Fibroblast of the aortic adventitia (primary cell): ENCODE measurements at places on chromosomes 16 and 17. TPM values are rescaled to one million over a fixed set of nuclear protein-coding genes. Genes with fewer than 3 reads are reported as not detected.
A peak's percentile ranks its signal among the peaks of the same experiment; 100 is the strongest.

The RNF112 gene
- total RNA-seq, result 0.36 and 2.3 TPM in 2 replicates

The KRTAP1-5 gene
- total RNA-seq, result 1.4 TPM in 1 of 2 replicates, not detected in the other

The ANKRD40CL gene
- not detected in 2 replicates for total RNA-seq

The ZNF469 gene
- total RNA-seq, result 5.8 and 7.0 TPM in 2 replicates

The CDK12 gene
- total RNA-seq, result 27.6 and 43.9 TPM in 2 replicates

The RAB40B gene
- 8.4 and 8.5 TPM in 2 replicates for total RNA-seq

The CRHR1 gene
- not detected in 2 replicates for total RNA-seq

The KCNG4 gene
- total RNA-seq, result not detected in 2 replicates

The PPP1R27 gene
- total RNA-seq, result not detected in 2 replicates

The CD7 gene
- not detected in 2 replicates for total RNA-seq

The MKS1 gene
- 10.6 and 16.6 TPM in 2 replicates for total RNA-seq

The TMEM100 gene
- total RNA-seq, result 0.57 and 2.1 TPM in 2 replicates

DNA sequence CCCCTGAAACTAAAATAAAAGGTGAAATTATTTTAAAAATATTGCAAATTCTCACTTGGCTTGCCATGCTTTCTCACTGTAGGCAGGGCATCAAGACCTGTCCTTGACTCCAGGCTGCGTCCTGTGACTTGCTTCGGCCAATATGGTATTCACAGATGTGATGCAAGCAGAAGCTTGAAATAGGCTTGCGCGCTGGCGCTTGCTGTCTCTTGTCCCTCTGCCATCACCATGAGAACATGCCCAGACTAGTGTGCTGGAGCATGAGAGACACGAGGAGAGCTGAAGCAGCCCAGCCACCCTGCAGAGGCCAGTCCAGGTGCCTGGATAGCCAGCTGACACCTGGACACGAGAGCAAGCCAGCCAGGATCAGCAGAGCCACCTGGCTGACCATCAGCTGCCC lies 21.8 kb upstream of the ZKSCAN2 start:
- DNase-seq, result peak; percentile 14

DNA sequence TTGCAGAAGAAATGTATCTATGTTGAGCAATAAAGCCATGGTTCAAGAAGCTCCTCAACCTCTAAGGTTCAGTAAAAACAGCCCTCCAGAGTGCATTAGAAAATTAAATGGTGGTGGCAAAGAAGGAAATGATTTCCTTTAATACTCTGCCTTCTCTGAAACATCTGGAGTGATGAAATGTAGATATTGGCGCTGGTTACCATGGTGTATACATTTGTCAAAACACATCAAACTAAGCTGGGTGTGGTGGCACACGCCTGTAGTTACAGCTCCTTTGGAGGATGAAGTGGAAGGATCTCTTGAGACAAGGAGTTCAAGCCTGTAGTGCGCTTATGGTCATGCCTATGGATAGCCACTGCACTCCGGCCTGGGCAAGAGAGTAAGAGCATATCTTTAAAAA lies 6.0 kb downstream of the CAPNS2 start:
- DNase-seq, result peak; percentile 47

- DNase-seq, result no peak
These were observed 76.6 kb upstream of the CORO6 start for GRCh38 chr17:29699283-29699682.

DNA sequence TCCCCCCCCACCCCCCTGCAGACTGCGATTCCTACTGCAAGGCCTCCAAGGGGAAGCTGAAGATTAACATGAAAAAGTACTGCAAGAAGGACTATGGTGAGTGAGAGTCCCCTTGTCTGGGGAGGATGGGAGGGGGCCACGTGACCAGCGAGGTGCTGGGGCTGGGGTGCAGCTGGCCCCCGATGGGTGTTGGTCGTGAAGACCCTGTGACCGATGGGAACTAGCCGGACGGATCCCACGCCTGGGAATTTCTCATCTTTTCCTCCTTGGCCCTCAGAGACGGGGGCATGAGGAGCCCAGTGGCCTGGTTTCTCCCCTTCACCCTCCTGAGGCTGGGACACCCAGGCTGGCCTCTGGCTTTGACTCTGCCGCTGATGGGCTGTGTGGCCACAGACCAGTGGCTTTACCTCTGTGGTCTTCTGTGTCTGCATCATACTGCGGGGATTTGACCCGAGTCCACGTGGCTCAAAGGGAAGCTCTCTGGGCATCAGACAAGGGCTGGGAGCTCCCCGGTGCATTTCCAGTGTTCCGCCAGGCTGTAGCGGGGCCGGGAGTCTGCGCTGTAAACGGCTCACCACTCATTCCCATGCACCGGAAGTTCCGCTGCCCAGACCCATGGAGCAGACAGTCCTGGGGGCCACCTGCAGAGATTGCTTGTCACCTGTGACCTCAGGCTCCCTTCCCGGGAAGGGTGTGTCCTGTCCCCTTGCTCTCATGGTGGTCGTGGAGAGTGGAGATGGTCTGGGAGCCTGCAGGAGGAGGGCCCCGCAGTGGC lies 200.0 kb downstream of the NTN1 start:
- DNase-seq, result no peak

DNA sequence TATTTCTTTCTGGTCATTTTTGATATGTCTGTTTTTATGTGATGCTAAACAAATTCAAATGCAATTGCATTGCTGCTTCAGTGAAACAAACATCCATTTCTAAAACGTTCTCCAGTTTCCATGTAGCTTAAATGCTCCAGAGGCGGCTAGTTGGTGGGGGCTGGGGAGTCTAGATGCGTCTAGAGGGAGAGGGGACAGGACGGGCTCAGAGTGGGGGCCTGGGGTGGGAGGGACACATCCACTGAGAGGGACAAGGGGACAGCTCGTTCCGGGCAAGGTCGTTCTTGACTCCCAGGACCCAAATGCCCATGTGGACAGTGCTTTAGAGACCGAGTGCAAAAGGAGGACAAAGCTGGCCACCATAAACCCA lies 102.3 kb downstream of the FOXL1 start:
- DNase-seq, result no peak

DNA sequence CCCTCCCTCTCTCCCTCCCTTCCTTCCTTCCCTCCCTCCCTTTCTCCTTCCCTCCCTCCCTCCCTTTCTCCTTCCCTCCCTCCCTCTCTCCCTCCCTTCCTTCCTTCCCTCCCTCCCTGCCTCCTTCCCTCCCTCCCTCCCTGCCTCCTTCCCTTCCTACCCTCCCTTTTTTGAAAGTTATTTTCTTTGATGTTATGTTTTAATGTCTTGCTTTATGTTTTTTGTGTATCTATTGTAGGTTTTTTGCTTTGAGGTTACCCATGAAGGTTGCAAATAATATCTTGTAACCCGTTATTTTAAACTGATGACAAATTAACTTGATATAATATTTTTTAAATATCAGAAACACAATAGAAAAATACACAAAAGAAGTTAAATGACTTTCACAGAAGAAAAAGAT lies 96.2 kb downstream of the SSH2 start:
- no peak for DNase-seq

- no peak for DNase-seq
These were observed 120.0 kb upstream of the GOT2 start for GRCh38 chr16:58853854-58854791.

GRCh38 chr16:77868052-77868451 lies 79.7 kb downstream of the VAT1L start:
- DNase-seq, result no peak

- DNase-seq, result peak; percentile 54
These were observed 574 bp downstream of the MPP3 start for GRCh38 chr17:43832168-43832975.

- DNase-seq, result peak; percentile 33
These were observed at the start of the genes CXCL16 and ZMYND15 for GRCh38 chr17:4739122-4740024. Gene CXCL16, minus strand, starts transcription at chr17:4739928. Its CDS starts 589 bp downstream, at chr17:4739339. Gene ZMYND15, plus strand, starts transcription at chr17:4739833. Its CDS starts 716 bp downstream, at chr17:4740549.

DNA sequence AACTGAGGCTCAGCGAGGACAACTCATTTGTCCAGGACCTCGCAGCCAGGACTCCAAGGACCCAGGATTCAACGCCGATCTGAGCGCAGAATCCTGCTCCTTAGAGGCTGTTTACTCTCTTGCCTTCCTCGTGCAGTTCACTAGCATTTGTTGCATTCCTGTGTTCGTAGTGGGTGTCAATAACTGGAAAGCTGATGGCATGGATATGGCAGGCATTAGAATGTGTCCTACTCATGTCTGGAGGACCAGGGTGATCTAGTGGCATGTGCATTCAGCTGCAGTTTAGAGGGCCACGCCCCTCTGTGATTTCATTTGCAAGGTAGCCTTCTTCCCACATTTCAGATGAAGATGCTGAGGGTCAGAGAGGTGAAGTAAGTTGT lies 510 bp downstream of the CRISPLD2 start:
- no peak for DNase-seq

GRCh38 chr17:45940293-45940692 lies 45.9 kb downstream of the MAPT start:
- DNase-seq, result no peak

DNA sequence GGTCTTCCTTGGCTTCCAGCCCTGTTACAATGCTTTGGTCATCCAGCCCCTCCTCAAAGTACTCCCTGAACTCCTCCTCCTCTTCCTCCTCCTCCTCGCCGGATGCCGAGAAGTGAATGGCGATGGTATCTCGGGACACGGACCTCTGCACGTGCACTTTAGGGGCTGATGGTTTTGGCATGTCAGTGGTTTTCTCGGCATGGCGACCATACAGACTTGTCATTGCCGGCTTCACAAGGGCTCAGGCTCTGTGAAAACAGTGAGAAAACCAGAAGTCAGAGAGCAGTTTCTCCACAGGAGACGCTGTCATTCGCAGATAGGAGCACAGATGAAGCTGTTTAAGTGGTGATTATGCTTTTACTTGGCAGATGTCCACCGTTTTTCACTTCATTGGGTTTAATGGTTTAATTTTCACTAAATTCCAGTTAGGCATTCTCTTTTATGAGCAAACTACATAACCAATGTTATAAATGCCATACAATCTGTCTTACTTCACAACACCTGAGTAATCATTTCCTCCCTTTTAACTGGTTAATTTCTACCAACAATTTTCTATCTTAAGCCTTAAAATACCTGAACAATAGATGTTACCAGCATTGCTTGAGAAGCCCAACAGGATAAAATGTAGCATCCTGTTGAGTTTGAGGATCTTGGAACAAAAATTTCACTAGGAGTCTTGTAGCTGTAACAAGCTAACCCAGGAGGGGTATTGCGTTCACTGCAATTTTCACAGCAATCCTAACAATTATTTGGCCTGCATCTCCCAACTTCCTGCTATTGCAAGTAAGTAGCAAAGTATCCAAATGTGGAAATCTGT lies 48.9 kb downstream of the TEX2 start:
- DNase-seq, result peak; percentile 22

- no peak for DNase-seq
These were observed 45.3 kb downstream of the RAI1 start for GRCh38 chr17:17726458-17727060.

- DNase-seq, result peak; percentile 59
These were observed 2.7 kb downstream of the FBXO31 start for GRCh38 chr16:87380881-87381280.

- peak; percentile 32 for DNase-seq
These were observed 76.2 kb upstream of the ZFHX3 start for GRCh38 chr16:73124097-73124652.

DNA sequence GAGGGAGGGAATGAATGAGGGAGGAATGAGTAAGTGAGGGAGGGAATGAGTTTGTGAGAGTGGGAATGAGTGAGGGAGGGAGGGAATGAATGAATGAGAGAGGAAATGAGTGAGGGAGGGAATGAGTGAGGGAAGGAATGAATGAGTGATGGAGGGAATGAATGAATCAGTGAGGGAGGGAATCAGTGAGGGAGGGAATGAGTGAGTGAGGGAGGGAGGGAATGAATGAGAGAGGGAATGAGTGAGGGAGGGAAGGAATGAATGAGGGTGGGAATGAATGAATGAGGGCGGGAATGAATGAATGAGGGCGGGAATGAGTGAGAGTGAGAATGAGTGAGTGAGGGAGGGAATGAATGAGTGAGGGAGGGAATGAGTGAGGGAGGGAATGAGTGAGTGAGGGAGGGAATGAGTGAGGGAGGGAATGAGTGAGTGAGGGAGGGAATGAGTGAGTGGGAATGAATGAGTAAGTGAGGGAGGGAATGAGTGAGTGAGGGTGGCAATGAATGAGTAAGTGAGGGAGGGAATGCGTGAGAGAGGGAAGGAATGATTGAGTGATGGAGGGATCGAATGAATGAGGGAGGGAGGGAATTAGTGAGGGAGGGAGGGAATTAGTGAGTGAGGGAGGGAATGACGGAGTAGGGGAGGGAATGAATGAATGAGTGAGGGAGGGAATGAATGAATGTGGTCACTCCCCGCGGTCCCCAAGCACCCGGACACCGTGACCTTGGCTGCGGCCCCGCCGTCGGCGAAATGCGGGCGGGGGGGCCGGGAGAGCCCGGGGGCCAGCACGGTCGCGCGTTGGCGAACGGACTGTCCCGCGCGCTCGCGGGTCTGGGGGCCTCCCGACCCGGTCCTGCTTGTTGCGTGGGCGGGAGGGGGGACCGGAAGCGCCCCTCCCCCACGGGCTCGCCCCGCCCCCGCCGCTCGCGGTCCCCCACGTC lies 1.1 kb upstream of the UBE2I start:
- DNase-seq, result peak; percentile 13

DNA sequence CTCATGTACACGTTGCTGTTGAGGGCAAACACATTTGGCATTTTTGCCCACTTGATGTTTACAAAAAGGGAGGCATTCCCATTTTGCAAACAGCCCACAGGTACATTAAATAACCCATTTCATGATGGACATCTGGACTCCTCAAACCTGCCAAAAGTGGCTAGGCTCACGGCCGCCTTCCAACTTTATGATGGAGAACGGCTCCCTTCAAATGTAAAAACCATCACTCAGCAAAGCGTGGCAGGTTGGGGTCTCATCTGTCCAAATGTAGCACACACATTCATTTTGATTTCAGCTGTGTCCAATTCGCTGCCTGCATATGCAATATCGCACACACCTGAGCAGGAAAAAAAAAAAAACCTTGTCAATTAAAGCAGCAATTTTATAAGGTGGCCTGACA lies 417.8 kb downstream of the TMEM114 start:
- no peak for DNase-seq

DNA sequence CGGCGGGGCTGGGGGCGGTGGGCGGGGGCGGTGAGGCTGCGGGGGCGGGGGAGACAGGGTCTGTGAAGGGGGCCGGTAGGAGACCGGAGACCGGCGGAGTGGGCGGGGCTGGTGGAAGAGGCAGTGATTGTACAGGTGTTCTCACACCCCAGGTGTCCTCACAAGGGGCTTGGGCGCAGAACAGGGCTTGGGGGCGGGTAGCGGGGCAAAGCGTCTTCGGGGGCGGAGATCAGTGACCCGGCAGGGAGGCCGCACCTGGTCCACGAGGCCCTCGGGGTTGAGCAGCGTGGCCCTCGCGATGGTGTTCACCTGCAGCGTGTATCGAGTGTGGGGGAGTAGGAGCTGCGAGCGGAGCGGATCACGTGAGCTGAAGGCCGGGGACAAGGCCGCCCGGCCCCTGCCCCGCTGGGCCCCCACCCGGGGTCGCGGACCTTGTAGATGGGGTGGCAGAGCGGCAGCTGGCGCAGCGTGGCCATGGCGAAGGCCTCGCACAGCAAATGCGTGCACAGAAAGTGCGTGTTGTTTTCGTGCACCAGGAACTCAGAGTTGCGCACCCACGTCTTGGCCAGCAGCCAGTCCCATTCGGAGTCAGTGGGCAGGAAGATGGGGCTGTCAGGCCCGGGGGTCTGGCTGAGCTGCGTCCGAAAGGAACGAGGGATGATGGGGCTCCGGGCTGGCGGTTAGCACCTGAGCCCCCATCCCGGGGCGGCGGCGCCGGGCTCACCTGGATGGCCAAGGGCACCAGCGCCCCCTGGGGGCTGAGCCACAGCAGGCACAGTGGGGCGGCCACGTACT lies 8.5 kb downstream of the ALOXE3 start:
- DNase-seq, result peak; percentile 19

GRCh38 chr16:28534542-28535373 lies 4.0 kb downstream of the NUPR1 start:
- DNase-seq, result peak; percentile 89
